T-cell (primary cell): ENCODE measurements at places on chromosomes 3 and 15. TPM values are rescaled to one million over a fixed set of nuclear protein-coding genes. Genes with fewer than 3 reads are reported as not detected.

Gene PTH1R
- not detected for total RNA-seq

Gene GP9
- total RNA-seq = not detected

Gene GOLGA6L7
- not detected for total RNA-seq

Gene SOX14
- not detected for total RNA-seq

DNA sequence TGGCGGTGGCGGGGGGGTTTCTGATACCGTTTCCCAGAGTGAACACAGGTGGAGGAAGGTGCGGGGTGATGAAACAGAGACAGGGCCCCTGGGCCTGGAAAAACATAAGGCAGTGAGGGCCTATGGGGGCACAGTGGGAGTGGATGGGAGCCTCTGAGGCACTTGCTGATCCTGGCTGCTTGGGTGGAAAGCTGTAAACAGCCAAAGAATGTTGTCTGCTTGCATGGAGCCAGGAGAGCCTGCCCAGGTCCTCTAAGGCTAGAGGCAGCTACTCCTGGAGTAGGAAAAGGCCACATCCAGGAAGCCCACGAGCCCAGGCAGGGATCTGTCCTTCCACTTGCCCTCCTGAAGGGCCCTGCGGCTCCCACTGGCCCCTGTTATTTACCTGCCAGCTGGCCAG, 2.9 kb upstream of the SEMA3B start:
- H3K36me3 ChIP-seq = no peaks in the 10 kb centered on the region
- no peak overlapping the region for H3K27ac ChIP-seq
- no peak for DNase-seq
- no peak overlapping the region for H3K4me3 ChIP-seq
- H3K4me1 ChIP-seq = peaks cover 1% of the 10 kb centered on the region

DNA sequence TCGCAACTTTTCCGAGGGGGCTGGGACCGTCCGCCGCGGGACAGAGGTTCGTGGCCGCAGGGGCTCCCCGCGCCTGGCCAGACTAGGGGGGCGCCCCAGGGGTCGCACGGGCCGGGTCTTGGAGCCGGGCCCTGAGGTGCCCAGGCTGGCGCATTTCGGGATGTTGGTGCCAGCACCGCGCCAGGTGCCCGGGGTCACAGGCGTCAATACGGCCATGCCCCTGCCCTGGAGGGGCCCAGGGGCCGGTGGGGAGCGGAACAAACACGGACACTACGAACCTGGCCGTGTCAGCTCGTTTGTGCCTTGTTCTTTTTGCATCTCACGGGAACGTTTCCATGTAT, 366 bp downstream of the TM6SF1 start:
- no peaks in the 10 kb centered on the region for H3K36me3 ChIP-seq
- peak overlapping the region; percentile 18 for H3K4me3 ChIP-seq
- no peaks in the 10 kb centered on the region for H3K4me1 ChIP-seq
- H3K27me3 ChIP-seq = peaks cover 58% of the 10 kb centered on the region
- H3K27ac ChIP-seq = no peak overlapping the region
- no peak for DNase-seq

DNA sequence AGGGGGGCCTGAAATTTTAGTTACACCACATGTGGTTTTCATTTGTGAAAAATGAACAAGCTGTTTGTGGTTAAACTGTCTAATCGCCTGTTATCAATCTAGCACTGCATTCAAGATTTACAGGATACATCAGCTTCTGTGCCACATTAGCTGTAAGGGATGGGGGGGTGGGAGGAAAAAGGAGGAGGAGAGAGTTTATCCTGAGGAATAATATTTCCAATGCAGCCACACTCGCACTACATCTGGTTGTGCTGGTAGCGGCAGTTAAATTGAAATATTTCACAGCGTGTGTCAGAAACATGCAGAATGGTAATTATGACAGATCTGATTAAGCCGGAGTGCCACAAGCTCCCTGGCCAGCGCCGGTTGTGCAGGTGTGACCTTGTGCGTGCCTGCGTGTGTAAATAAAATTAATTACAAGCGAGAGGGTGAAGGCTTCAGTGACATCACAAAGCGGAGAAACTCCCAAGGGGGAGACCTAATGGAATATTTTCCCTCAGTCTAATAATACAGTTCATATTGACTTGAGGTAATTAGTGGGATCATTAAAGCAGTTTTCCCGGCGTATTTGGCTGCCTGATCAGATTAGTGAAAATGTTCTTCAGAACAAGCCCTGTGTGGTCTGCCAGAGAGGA, 55.5 kb downstream of the SATB1 start:
- H3K36me3 ChIP-seq = no peaks in the 10 kb centered on the region
- H3K4me3 ChIP-seq = no peak overlapping the region
- H3K27ac ChIP-seq = no peak overlapping the region
- H3K4me1 ChIP-seq = peaks cover 16% of the 10 kb centered on the region
- H3K27me3 ChIP-seq = no peaks in the 10 kb centered on the region
- no peak for DNase-seq

DNA sequence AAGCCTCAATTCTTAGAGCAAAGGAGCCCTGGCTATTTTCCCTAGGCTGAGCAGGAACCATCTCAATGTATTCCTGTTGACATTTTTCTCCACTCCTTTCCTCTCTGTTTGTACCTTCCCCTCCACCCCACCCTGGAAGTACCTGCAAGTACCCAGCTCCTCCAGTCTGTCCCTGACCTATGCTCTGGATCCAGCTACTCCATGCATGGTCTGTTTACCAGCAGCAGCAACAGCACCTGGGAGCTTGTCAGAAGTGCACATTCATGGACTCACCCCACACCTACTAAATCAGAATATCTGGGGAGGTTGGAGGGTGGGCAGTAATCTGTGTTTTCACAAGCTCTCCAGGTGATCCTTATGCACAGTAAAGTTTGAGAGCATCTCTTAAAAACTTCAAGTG, 240.7 kb upstream of the UMPS start:
- peaks cover 5% of the 10 kb centered on the region for H3K27me3 ChIP-seq
- no peak for DNase-seq
- H3K36me3 ChIP-seq = no peaks in the 10 kb centered on the region
- H3K27ac ChIP-seq = no peak overlapping the region

DNA sequence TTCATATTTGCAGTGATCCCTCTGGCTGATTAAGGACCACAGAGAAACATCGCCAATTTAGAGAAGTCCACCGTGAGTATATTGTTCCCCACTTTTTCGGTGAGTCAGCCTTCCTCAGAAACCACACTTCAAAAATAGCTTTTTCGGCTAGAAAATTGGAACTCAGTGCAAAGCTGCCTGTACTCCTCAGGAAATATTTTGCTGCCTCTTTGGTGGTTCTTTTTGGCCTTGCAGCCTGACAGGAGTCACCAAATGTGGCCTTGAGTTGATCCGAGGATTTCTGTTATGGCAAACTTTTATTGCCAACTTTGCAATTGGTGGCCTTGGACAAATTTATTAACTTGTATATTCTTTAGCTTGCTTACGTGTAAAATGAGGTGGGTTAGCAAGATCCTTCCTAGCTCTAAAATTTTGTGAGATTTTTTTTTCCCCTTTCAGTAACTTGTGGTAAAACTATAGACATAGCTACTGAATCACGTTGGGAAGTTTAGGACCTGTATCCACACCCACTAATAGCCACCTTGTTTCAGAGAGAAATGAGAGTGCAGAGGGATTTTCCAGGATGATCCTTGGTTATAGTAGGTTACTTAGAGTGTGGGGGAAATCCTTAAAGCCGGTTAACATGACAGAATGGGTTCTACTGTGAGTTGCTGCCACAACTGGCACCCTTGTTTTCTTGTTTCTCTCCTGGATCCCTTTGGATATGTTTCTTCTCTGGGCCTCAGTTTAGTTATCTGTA, 9.9 kb downstream of the ARL6IP5 start:
- H3K27me3 ChIP-seq = no peaks in the 10 kb centered on the region
- peaks cover 69% of the 10 kb centered on the region for H3K4me1 ChIP-seq
- H3K4me3 ChIP-seq = peak overlapping the region; percentile 54
- no peak for DNase-seq
- no peaks in the 10 kb centered on the region for H3K36me3 ChIP-seq

GRCh38 chr15:39598186-39598850, 17.4 kb downstream of the THBS1 start:
- no peak for DNase-seq
- H3K4me1 ChIP-seq = no peaks in the 10 kb centered on the region
- H3K27ac ChIP-seq = no peak overlapping the region
- H3K27me3 ChIP-seq = no peaks in the 10 kb centered on the region

DNA sequence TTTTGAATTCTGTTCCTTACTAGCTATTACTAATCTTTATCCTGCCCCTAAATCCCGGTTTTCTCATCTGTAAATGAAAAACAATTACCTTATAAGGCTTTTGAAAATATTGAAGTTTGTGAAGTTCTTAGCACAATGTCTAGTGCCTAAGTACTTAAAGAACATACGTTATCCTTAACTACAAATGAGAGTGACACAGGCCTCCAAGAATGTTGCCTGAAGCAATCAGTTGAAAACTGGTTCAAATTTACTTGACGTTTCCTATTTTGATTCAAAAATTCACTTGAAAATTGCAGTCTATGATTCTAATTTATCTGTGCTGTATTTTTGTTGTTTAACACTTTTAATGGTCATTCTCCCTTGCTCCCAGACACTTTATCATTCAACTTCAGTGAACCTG, 3.2 kb downstream of the SENP7 start:
- peaks cover 5% of the 10 kb centered on the region for H3K36me3 ChIP-seq
- no peak overlapping the region for H3K4me3 ChIP-seq
